ENCODE measurements at places on chromosomes 5 and 9.

DNA sequence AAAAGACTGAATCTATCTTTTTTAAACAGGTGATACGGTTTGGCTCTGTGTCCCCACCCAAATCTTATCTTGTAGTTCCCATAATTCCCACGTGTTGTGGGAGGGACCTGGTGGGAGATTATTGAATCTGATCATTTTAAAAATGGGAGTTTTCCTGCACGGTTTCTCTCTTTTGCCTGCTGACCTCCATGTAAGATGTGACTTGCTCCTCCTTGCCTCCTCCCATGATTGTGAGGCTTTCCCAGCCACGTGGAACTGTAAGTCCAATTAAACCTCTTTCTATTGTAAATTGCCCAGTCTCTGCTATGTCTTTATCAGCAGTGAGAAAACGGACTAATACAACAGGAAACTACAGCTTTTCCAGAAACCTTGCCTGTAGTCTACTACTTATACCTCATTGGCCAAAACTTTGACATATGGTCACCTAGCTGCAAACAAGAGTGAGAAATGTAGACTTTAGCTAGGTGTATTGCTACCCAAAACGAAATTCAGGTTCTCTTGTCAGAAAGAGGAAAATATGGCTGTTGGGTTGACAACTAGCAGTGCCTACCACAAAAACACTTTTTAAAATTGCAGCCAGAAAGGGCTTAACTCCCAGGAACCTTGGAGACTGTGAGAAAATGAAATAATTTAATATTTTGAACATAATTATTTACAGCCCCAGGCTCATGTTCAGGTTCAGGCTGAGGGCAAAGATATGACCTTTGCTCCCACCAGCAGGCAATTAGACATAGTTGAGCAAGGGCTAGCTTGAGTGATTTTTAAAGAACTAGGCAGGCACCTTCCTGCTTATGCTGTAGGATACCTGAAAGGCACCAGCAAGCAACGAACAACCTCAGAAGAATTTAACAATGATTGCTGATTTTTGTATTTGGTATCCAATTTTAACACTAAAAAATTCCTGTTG lies 7.4 kb upstream of the AGGF1 start:
- DNase-seq: no peak

GRCh38 chr9:37503736-37504135 lies 18.0 kb downstream of the POLR1E start:
- peak; percentile 65 for DNase-seq

GRCh38 chr5:83714810-83715209 lies 5.8 kb downstream of the HAPLN1 start:
- DNase-seq: no peak

GRCh38 chr9:109249615-109250014 lies 71.2 kb downstream of the EPB41L4B start:
- DNase-seq: no peak

- no peak for DNase-seq
These were observed 272.7 kb downstream of the TLE1 start for GRCh38 chr9:81416476-81417298.

DNA sequence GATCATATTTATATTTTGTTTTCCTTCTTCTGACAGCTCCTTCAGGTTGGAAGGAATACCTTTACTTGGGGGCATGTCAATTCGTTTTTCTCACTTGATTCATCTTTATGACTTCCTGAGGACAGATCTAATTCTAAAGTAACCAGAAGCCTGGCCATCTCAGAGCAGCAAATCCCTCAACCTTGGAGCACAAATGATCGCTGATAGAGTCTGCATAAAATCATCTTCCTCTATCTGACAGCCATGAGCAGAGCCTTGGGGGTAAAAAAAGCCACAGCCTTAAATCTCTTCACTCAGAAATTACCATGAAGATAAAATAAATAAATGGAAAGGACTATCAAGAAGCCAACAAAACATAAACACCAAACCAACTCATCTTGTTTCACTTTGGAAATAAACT lies 325.8 kb downstream of the PRR16 start:
- DNase-seq: no peak

GRCh38 chr9:17987189-17987588 lies 408.3 kb downstream of the SH3GL2 start:
- DNase-seq: no peak

DNA sequence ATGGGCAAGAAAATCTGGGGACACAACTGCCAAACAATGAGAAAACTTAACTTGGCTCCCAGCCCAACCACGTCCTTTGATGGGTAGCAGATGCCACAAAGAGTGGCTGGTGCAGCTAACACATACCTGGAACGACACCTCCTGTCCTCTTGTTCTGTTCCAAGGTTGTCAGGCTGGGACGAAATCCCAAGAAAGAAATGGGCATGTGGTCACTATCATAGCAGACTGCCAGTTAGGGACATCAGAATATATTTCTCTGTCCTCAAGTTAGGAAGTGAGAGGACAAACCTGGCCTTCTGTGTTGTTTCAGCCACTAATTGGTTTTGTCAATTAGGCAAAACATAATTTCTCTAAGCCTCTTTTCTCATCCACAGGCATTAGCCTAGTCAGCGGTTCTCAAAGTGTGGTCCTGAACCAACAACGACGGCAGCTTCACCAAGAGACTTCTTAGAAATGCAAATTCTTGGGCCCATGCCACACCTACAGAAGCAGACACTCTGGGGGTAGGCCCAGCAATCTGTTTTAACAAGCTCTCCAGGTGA lies 63.4 kb downstream of the RAPGEF1 start:
- DNase-seq: no peak

DNA sequence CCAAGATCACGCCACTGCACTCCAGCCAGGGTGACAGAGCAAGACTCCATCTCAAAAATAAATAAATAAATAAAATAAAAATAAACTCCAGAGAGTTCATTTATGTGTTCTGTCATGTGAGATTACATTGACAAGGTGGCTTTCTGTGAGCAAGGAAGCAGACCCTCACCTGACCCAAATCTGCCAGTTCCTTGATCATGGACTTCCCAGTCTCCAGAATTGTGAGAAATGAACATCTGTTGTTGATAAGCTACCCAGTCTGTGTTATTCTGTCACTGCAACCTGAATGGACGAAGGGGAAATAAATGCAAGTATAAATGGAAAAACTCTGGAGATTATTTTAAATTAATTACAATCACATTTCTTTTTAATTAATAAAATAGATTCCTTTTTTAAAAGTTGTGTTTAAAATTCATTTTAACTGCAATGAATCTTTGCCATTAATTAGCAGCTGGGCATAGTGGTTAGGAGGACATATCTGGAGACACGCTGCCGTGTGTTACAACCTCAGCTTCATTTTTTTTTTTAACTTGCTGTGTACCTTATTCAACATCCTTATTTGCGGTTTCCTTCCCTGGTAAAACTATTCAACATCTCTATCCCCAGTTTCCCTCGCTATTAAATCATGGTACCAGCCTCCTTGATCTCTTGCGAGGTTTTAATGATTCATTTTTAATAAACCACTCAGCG lies 376.4 kb downstream of the CHSY3 start:
- DNase-seq: no peak

DNA sequence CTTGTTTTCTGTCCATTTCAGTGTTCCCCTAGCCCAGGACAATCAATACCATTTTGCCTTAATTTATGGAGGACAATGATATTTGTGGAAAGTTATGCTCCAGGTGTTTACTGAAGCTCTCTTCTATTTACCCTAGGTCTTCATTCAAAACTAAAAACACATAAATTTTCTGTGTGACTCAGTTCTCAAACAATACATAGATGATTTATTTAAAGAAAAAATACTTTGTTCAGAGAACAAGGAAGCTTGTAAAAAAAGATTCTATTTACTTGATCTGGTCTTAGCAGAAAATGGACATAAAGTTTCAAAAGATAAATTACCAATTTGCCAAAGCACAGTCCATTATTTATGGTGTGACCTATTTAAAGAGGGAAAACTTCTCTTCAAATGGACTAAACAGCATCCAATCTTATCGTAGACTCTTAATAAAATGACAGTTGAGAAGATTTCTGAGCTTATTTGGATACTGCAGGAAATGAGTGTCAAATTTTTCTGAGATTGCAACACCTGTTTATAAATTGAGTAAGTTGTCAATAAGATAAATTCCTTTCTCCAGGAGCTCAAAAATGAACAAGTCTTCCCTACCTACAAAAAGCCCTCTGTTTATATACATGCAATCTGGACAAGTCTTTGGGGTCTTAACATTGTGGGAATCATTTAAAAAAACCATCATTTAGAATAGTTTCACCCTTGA lies 627.2 kb downstream of the PSAT1 start:
- no peak for DNase-seq

GRCh38 chr5:105630803-105631202 lies 2039.9 kb downstream of the EFNA5 start:
- DNase-seq: no peak

Measured in CD4-positive, alpha-beta T cell treated with Interferon gamma for 1 hour (primary cell).